ENCODE measurements at places on chromosomes 7 and 10.

GRCh38 chr7:110801502-110801901, 289.4 kb upstream of the LRRN3 start:
- DNase-seq: no peak

DNA sequence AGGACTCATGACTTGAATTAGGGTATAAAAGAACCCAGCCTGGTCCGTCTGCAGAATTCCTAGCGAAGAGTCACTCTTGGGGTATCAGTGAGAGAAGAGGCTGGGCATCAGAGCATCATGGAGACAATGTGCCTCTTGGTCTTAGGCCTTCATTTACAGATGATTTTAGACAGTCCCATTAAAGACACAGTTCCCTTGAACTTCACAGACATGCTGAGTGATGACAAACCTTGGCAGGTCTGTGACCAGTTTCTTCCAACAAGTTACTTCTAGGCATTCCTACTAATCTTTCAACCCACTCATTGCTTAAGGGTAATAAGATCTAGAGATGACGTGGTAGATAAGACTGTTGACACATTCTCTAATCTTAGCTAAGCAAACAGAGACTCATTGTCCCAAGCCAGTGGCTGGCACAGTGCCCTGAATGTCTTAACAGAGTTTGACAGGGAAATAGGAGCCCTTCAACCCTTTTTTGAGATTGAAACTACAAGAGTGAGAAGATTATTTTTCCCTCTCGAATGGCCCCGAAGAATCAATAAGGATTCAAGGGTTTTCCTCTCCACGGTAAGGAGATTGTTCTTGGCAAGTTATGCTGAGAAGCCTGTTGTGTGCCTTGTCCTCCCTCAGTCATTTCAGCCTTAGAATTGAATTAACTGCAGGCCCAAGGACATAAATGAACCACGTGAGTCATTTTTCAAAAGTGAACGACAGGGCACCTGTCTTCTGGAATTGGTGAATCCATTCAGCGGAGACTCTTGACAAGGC, 281.1 kb downstream of the CCDC3 start:
- DNase-seq: peak; percentile 93

DNA sequence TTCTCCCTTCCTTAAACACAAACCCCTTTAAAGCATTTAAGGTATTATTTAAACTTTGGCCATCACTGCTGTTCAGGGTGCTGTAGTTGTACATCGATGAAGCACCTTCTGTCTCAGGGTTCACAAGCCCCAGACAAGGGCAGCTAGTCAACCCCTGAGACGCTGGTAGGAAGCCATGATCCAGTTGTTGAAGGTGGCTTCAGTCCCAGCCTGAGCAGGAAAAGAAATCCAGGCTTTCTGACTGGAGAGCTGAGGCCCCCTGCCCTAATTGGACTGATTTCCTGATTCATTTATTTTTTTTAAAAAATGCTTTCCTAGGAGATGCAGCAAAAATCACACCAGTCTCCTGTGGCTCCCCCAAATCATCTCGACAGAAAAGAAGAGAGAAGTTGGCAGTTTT, 15.8 kb downstream of the CPA1 start:
- DNase-seq: no peak

- DNase-seq: peak; percentile 27
Observed at GRCh38 chr7:157529768-157530560, 193.2 kb downstream of the DNAJB6 start.

DNA sequence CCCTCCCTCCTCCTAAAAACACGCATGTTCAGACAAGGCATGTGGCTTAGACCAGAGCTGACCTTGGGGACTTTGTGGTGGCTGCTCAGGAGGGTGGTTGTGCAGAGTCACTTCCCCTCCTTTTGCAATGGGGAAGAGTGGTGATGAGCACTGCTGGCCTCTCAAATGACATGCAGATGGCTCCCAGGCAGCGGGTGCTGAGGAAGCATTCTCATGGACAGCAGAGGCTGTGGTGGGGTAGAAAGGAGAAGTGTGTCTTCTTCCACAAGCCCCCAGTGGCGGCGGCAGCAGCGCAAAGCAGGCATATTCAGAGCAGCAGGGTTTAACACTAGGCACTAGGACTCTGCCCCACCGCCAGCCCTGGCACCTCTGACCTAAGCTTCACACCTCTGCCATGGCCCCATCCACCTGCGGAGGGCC, 105.9 kb upstream of the ANLN start:
- peak; percentile 90 for DNase-seq

GRCh38 chr10:62380016-62380415, 5.8 kb downstream of the ZNF365 start:
- DNase-seq: no peak

GRCh38 chr10:6755781-6756460, 175.8 kb upstream of the PRKCQ start:
- DNase-seq: no peak

GRCh38 chr10:118062798-118063238, 16.1 kb upstream of the RAB11FIP2 start:
- no peak for DNase-seq

GRCh38 chr7:5172196-5172775, 17.7 kb upstream of the WIPI2 start:
- no peak for DNase-seq

DNA sequence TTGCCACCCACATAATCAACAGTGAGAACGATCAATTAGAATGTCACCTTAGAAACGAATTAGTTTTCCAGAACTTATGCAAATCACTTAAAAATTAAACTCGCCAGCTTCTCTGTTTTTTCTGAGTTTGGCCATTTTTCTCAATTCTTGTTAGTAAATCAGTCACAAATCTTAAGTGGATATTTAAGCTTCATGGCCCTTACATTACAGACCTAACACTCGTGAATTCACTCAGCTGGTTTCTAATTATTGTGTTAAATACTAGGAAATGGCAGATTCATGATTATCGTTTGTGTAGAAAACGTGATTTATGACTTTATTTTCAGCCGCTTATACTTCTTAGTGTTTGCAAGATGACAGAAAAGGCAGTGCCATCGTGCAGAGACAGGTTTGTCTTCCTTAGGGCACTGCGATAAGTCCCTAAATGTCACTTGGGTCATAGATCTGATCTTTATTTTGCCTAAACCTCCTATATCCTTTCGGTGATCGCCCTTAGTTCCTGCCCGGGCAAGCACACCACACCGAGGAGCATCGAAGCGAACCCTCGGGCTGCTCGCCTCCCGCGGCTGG, 587 bp upstream of the CELF2 start:
- no peak for DNase-seq

DNA sequence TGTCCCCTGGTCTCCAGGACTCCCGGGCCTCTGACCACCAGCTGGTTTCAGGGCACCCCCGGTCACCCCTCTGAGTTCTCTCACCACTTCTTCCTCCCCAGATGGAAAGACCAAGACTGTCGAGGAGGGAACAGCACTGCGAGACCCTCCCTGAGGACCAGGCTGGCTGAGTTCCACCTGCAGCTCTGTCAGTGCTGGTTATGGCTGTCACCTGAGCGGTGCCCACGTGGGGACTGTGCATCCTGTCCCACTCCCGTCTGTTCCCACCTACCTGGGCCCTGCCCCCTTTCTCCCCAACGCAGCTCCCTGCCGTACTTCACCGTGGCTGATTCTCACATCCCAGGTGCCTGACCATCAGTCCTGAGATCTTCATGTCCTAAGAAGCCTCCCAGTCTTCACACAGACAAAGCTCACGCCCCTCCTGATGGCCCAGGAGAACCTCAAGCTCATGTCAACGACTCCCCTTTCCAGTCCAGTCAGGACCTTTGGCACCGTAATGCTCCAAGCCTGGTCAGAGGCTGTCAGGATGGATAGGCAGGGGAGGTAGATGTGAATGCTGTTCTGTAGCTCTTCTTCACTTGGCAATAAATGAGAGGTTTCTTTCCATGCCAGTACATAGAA, 159.7 kb downstream of the USP6NL start:
- no peak for DNase-seq

Measured in lower lobe of right lung (tissue), 2 donors.